ENCODE measurements at places on chromosomes 4 and X. TPM values are rescaled to one million over a fixed set of nuclear protein-coding genes. Genes with fewer than 3 reads are reported as not detected.

Gene GSX2
- not detected for polyA plus RNA-seq

GRCh38 chrX:135596495-135596894 is 76.0 kb downstream of the INTS6L start:
- no peak for DNase-seq

GRCh38 chrX:107766470-107767150 is 9.0 kb downstream of the TSC22D3 start:
- DNase-seq = no peak

GRCh38 chrX:113651306-113651705 is 810.7 kb upstream of the AMOT start:
- no peak for DNase-seq

Data from forelimb muscle (tissue), 1 donor.